Sigmoid colon (tissue), 7 donors: ENCODE measurements at places on chromosomes 1 and 21. TPM values are rescaled to one million over a fixed set of nuclear protein-coding genes. Genes with fewer than 3 reads are reported as not detected.

The S100A2 gene
- total RNA-seq = not detected

The OR6N2 gene
- not detected for total RNA-seq

The CYP4B1 gene
- total RNA-seq = 24.4 TPM

The KCNT2 gene
- total RNA-seq = 2.5 TPM

The SMIM1 gene
- not detected for total RNA-seq

The ALX3 gene
- total RNA-seq = not detected

The PROK1 gene
- total RNA-seq = not detected

The ERG gene
- total RNA-seq = 6.4 TPM

The OLFML2B gene
- total RNA-seq = 14.3 TPM

The GRIK1 gene
- total RNA-seq = under 0.01 TPM

The AHCYL1 gene
- 75.6 TPM for total RNA-seq

The CNST gene
- 26.4 TPM for total RNA-seq

DNA sequence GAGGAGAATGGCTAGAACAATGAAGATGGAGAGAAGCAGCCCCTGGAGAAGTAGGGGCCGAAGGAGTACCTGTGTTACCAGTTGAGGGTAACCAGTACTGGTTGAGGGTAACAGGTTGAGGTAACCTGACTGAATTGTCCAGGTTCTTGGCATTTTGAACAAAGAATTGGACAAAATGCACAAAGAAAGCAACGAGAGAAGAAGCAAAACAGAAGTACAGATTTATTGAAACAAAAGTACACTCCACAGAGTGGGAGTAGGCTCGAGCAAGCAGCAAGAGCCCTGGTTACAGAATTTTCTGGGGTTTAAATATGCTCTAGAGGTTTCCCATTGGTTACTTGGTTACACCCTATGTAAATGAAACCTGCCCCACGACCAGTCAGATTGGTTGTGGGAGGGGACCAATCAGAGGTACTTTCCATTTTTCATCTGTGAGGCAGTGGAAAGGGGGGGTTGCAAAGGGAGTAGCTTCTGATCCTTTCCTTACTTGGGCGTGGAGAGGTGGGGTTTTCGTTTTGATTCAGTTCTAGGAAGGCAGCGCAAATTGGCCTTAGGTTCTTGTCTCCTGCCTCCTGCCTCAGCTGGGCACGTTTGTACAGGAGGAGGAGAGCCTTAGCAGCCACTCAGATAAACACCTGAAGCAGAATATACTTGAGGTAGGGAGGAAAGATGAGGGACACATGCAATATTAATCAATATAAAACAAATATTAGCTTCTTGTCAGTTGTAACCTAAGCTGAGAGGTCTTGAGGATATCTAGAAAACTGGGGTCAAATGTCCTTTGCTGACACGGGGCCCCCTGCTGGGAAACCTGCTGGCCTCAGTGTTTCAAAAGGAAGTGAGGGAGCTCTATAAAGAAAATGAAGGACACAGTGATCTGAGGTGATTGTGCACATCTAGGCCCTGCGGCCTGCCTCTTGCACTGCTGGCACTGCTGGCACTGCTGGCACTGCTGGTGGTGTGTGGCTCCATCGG is 14.3 kb upstream of the LSM10 start:
- DNase-seq = no peak

DNA sequence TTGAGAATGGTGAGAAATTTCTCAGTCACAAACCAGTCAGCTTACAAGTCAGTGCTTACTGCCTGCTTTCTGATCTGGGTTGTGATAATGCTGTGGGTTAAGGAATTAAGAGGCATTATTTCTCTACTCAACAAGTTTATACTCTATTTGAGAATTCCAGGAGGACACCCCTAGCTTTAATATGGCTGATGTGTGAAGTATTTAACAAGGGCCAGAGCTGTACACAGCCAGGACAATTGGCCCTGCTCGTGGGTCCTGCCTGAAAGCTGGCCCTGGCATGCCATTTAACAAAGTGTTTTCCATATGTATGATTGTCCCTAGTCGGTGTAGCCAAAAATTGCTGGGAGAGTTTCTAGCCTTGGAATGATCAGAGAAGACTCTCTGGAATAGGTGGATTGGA is 43.2 kb downstream of the HHAT start:
- no peak for DNase-seq

GRCh38 chr1:47707503-47707902 is 269.7 kb downstream of the FOXD2 start:
- DNase-seq = peak; percentile 57

DNA sequence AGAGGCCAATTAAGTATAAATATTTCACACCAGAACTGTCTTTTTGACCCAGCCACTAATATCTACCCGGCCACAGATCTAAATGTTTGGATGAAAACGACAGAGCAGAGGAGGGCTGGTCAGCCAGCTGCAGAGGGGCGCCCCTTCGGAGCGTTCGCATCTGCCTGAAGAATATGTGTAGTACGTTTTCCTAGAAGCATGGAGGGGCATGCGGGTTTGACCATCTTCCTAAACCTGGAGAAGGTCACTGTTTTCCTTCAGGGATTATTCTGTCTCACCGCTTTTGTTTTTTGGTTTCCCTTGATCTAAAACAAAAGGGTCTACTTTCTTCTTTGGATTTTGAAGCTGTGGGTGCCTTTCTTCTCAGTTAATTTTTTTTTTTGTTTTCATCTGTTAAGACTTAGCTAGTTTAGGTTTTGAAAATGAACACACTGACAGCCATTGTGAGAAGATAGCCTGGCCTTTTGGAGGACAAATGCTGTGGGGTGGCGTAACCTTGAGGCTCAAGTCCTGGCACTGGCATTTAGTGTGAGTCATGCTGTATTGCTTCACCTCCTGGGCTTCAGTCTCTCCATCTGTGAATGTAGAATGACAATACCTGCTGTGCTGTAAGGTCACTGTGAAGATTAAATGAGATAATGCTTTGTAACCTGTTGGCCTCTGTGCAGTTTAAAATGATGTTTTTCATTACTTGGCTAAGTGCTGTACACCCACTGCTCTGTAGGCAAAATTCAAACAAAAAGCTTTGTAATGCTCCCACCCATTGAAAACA is 74.1 kb upstream of the IRF2BP2 start:
- DNase-seq = peak; percentile 91

DNA sequence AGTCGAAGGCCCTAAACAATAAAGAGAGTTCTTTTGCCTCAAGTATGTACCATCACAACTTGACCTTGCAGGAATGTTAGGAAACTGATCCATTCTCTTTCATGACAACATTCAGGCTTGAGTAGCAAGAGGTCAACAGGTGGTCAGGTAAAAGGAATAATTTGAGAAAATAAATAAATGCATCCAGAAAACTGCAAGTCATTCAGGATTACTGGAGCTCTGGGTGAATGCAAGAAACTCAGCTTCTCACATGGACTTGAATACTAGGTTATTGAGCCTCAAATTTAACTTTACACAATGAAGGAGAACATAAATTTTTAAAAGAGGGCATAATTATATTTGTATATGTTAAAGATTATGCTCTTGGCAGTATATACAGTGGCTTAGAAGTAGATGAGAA is 76.5 kb downstream of the TTLL7 start:
- no peak for DNase-seq

- DNase-seq = no peak
Measured at GRCh38 chr1:97340951-97341350, 579.9 kb downstream of the DPYD start.

DNA sequence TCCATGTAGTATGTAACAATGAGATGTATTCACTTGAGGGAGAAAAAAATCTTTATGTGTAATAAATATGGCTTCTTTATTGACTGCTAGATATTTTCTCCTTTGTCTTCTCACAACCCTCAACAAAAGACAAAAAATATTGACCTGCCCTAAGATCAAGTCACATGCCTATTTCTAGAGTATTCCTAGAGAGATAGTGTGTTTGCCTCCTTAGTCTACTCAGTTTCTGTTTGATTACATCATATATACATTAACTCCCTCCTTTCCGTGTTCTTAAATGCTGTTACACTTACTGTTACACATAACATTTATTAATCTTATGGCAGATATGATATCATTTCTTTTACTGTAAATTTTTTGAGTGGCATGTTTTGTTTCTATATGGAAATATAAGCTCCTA is 281.6 kb upstream of the RGS18 start:
- DNase-seq = no peak

DNA sequence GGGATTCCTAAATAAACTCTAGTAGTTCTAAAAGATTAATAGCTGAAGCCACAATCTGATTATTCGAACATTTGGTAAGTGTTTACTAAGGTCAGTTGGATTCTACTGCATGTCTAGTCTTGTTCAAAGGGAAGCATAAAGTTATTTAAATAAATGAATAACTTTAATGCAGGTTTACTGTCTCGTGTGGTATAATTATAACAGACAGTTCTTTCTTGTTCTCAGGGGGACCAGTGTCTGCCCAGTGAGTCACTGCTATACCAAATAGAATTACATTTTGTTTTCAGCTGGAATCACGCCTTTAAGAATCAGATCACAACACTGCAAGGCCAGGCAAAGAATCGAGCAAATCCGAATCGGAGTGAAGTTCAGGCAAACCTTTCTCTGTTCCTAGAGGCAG is 45.1 kb downstream of the SMG7 start:
- no peak for DNase-seq

DNA sequence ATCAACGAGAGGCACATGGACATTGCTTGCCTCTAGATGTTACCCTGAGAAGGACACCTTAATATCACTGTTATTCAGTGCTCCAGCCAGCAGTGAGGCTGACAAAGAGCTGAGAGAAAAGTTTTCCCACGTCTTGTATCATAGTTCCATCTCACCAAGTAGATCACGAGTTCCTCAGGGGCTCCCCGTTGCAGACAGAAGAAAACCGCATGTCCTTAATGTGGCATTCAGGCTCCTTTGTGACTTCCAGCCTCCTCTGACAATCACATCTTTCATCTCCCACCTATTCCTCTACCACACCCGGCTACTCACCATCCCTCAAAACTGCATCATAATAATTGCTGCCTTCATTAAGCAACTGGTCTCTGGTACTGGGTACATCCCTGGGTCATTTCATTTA is 75.3 kb downstream of the DMRTA2 start:
- DNase-seq = no peak

- no peak for DNase-seq
Measured at GRCh38 chr1:74468982-74469603, 43.3 kb downstream of the LRRC53 start.

DNA sequence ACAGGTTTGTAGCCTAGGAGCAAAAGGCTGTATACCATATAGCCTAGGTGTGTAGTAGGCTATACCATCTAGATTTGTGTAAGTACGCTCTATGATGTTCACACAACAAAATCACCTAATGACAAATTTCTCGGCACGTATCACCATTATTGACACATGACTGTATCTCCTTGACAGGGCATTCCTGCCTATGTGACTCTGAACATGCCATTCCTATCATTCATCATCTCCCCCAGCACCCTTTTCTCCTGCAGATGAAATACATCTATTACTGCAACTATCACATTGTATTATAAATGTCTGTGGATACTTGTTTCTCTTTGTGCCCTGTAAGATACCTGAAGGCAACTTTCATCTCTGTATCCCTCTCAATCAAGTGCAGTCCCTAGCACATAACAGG is 29.9 kb downstream of the TP53BP2 start:
- DNase-seq = no peak

DNA sequence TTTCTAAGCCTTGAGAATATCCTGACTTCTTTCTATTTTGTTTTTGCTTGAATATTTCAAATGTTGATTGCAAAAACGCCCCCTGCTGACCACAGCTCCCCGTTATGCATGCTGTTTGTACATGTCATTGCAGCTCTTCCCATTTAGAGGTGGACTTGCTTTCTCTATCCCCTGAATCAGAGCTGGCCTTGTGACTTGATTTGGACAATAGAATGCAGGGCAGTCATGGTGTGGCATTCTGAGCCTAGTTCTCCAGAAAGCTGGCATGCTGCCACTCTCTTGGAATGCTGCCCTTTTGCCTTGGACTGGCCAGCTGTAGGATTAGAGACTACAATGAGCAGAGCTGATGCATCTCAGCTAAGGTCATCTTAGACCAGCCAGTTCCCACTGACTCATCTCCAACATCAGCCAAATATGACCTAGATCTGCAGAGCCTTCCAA is 1561.5 kb downstream of the MRPL39 start:
- DNase-seq = peak; percentile 70

- peak; percentile 67 for DNase-seq
Measured at GRCh38 chr21:46111193-46111571, 13.3 kb downstream of the COL6A2 start.

- no peak for DNase-seq
Measured at GRCh38 chr1:14836426-14837140, 238.1 kb downstream of the KAZN start.

- DNase-seq = no peak
Measured at GRCh38 chr21:42423197-42423675, 19.5 kb downstream of the UBASH3A start.

DNA sequence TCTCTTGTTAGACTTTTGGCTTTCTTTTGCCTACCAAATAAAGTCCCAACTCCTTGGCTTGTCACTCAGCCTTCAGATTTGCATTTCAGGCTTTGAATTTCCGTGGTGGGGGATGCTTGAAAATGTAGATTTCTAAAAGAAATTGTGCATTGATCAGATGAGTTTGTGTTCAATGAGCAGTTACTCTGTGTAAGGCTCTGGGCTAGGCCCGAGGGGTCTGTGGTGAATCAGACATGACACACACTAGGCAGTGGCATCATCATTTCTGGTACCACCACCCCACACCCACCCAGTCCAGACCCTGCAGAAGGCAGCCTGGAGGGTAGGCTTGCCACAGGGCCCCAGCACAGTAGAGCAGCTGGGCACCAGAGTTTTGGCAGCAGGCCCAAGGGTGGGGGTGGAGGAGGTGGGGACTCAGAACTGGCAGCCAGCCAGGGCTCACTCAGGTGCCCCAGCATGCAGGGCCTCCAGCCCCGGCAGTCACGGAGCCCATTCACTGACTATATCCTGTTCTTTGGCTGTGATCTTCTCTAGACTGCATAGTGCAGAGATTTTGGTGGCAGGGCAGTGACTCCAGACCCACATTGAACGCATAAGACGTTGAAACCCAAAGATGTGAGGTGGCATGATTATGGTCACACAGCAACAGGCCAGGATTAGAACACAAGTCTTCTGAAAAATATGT is 97.2 kb upstream of the ARTN start:
- DNase-seq = peak; percentile 76

DNA sequence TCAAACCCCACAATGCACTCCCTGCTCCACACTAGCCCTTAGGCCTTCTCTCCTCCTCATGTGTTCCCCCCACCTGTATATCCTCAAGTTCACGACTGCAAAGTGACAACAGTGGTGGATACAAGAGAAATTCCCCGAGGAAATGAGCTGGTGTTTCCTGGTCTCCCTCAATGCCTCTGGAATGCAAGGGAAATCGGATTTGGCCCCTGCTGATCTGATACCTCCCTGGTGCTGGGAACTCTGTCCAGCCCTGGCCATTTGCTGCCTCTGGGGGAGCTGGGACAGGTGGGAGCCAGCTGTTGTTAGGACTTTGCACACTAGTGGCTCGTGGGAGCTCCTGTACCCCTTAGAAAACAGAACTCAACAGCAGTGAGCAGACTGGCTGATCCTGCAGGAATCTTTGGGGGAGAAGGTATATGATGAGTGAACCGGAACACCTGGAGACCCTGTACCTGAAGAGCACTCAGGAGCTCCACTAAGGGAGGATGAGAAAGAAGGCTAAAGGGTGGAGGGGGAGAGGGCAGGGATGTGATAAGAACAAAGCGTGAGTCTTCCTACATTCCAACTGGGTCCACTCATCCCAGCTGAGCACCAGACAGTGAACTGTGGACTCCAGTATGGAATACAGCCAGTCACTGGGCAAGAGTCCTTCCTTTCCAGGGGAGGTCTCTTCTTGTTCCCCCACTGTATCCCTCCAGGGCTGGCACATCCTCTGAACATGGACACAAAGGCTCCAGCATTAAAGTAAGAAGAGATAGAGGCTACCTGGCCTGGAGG is 69.3 kb downstream of the PLXNA2 start:
- DNase-seq = no peak
